ENCODE measurements at places on chromosomes 6 and 20.

DNA sequence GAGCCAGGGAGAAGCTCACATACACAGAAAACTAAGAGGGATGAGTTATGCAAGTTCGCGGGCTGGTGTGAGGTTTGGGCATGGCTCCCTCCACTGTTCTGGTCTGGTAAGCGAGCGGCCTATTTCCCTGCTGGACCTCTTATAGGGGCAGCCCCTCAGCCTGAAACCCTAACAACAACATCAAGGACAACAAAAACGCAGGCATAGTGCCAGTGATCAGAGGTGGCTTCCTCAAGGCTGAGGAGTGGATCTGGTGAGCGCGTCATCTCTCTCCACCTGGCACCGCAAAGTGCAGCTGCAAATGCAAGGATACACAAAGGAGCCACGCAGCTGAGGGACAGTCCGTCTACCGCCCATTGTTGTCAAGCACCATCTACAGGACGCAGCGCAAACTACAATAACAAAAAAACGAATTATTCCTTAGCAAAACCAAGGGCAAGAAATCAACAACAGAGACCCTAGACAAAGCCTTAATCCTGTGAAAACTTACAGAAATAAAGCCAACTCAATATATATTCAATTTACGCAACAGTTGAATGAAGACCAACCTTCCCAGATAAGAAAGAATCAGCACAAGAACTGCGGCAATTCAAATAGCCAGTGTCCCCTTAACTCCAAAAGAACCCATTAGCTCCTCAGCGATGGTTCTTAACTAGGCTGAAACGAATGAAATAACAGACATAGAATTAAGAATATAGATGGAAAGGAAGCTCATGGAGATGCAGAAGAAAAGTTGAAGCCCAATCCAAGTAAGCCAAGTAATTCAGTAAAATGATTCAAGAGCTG, 9.2 kb upstream of the DEFB110 start:
- no peak for DNase-seq

DNA sequence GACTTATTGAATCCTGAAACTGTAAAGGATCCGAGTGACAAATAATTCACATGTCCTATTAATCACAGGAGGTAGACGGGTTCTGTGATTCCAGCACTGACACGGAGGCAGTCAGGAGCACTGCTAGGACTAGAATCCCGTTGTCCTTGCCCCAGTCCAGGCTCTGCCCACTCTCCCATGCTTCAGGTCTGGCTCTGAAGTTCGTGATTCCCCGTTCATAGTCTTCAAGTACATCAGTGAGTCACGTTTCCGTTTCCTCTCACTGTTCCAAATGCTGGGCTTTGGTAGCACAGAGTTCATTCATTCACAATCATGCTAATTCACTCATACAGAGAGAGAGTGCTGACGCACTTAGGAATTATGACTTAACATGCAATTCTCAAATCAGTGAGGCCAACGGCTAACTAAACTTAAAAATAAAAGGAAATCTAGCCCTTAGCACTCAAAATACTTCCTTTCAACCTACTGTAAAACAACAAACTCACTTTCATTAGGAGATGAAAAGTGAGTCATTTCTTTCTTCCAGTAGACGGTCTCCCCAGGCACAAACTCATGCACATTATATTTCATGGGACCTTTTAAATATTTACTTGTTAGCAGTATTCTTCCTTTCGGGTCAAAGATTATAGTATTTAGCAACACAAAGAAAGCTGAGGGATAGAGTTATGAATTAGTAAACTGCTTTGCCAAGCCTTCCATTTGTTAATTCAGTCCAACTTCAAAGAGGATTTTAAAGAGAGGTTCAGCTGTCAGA, 94.0 kb upstream of the NHSL1 start:
- no peak for DNase-seq

DNA sequence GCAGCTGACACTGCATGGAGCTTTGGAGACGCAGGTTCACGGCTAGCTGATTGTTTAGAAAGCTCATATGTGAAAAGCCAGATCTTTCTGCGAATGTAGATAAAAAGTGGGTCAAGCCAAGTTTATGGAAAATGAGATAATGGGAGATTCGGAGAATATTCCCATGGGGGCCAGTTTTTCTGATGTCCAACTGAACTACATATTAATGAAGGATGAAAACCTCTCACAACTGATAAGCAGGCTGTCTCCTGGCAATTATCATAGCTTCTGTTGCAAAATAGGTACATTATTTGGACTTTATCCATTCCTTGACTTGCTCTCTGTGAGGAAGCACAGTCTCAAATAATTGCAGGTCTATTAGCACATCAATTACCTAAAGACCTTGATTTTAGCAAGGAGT, 21.1 kb downstream of the HDGFL1 start:
- DNase-seq: no peak

DNA sequence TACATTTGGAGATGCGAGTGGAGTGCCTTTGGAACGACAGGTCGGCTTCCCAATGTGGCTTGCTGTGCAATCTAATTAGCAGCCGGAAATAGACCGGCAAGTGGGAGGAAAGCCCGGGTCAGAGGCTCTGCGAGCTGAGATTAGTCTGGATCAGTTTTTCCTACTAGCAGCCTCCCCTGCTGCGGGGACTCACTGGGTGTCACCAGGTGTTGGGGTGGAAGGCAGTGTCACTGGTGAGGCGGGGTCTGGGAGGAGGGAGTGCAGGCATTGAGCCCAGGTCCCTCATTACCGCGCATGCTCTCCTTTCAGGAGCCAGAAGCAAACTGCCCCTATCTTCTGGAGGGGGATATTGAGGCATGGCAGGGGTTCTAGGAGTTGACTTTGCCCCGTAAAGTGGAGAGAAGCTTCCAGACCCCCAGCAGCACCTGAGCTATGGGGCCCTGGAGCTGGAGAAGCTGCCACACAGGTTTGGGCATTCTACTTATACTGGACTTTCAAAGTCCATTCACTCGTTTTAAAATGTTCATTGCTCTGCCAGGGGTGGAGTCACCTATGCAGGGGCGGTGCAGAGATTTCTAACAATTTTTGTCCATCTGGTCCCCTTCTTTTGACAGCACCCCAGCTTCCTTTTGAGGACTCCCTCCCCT, 11.0 kb downstream of the SULF2 start:
- no peak for DNase-seq

DNA sequence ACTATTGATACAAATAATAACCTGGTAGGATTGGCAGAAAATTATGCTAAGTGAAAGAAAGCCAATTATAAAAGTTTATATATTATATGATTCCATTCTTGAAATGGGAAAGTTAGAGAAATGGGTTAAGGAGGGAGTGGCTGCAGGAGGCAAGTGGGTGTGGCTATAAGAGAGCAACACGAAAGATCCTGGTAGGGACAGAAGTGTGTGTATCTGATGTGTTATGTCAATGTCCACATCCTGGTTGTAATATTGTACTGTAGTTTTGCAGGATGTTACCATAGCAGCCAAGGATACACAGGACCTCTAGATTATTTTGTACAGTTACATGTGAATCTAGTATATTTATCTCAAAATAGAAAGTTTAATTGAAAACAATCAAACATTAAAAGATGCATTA, 46.8 kb downstream of the SNX5 start:
- DNase-seq: no peak

DNA sequence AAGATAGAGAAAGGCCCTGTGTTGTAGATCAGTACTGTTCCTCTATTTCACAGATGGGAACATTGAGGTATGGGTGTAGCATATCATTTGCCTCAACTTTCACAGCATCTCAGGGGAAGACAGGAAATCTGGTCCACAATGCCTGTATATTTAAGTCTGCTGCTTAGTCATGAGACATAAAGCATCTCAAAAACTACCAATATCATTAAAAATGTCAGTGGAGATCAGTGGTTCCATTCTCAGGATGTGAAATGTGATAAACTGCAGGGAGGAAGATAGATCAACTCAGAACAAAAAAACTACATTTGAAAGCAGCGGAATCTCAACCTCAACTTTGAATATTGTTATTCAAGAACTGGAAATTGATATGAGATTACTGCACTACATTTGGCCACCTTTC, 192.9 kb upstream of the PREP start:
- DNase-seq: no peak

GRCh38 chr6:41713650-41714291, 21.6 kb downstream of the TFEB start:
- no peak for DNase-seq

DNA sequence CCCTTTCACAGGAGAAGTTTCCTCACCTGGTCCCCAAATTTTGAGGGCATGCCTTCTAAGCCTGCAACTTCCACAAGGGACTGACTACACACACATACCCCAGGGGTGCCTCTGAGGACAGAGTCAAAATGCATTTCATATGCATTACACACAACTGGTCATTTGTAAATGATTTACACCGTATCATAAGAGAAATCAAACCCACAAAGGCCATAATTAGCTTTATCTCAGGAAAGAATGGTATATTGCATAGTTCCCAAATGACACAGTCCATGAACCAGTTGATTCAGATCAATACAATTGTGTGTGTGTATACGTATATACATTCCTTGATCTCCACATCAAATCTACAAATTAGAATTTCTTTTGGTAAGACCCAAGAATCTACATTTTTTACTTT, 203.3 kb upstream of the PRDM1 start:
- DNase-seq: no peak

GRCh38 chr6:10398446-10399218, 16.2 kb downstream of the TFAP2A start:
- DNase-seq: no peak

GRCh38 chr20:4375881-4376280, 345.8 kb upstream of the PRND start:
- no peak for DNase-seq

DNA sequence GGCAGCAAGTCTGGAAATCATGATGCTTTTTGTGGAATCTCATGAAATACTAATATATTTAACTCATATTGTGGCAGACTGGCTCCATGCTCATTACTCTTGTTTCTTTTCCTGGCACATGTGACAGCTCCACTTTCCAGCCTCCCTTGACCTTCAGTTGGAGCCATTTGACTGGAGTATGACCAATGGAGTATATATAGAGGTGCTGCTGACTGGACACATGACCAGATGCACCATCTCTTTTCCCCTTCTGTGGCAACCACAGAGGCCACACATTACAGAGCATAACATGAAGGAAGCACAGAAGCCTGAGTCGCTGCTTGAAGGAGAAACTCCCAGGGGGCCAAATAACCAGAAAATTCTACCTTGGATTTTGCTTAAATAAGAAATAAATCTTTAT, 77.4 kb downstream of the MKKS start:
- no peak for DNase-seq

- no peak for DNase-seq
Measured at GRCh38 chr20:32497589-32498224, 87.4 kb downstream of the NOL4L start.

GRCh38 chr6:9745476-9745875, 669.4 kb downstream of the TFAP2A start:
- DNase-seq: no peak

GRCh38 chr20:48786951-48787705, 40.7 kb downstream of the PREX1 start:
- no peak for DNase-seq

- no peak for DNase-seq
Measured at GRCh38 chr6:144305985-144306384, 20.9 kb downstream of the UTRN start.

GRCh38 chr6:129790785-129791184, 70.3 kb downstream of the TMEM244 start:
- no peak for DNase-seq

- no peak for DNase-seq
Measured at GRCh38 chr6:10554826-10555225, 33.7 kb downstream of the GCNT2 start.
